Stimulated activated CD8-positive, alpha-beta memory T cell treated with anti-CD3 and anti-CD28 coated beads, Interleukin-4, amount 100 ng/mL, for 4 hours (primary cell): ENCODE measurements at places on chromosomes 5 and 9.

DNA sequence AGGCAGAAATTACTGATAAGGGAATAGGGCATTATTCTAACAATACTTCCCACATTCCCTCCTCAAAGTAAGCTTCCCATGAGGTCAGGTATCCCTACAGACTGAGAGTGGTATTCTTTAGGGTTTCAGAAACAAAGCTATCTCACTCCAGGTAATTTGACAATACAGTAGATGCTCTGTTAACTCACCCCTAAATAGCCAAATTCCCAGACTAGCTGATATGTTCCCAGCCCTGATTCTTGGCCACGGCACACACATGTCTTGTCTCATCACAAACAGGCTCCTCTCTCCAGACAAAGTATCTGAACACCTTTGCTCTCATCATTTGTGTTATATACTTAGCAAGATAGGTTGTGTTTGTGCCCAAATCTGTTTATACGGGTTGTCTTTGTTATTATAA is 139.9 kb downstream of the ZNF608 start:
- no peak for DNase-seq

DNA sequence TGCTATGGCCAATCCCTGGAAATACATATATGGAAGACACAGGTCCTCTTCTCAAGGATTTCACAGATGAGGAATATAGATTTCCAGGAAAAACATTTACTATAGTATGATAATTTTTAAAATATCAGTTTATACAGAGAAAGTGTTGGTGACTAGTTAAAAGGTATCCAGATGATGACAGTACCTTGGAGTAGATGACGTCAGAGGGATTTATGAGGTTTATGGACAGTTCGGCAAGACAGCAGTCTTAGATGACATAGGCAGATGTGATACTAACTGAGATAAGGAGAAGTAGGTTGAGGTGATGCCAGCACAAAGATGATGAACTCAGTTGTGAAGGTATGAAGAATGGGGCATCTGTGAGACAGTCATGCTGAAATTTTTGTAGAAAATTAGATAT is 750.3 kb downstream of the PRELID2 start:
- no peak for DNase-seq

- DNase-seq = no peak
These were observed at the start of gene MGAT4B for GRCh38 chr5:179806250-179807048. TSS of gene MGAT4B (minus strand) at chr5:179806866. CDS start at chr5:179806583, 283 bp downstream.

GRCh38 chr9:134434894-134435506 is 108.7 kb downstream of the RXRA start:
- no peak for DNase-seq

GRCh38 chr9:92669527-92669889 is 423 bp downstream of the IPPK start:
- DNase-seq = peak; percentile 15

DNA sequence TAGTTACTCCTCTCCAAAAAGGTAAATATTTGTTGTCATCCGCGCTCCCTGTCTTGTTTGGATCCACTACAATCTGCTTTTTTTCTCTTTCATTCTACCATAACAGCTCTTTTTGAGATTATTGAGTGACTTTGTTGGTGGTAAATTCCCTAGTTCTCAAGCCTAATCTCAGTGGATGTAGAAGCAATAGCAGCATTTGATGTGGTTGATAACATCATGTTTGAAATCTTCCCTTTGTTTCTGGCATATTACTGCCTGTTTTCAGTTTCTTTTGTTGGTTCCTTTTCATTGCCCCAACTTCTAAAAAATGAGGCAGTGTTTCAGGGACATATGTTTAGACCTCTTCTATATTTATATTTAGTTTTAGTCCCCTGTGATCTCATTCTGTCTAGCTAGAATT is 8.9 kb downstream of the CDC42SE2 start:
- DNase-seq = no peak

GRCh38 chr9:86410281-86410680 is 56.1 kb upstream of the TUT7 start:
- DNase-seq = no peak

DNA sequence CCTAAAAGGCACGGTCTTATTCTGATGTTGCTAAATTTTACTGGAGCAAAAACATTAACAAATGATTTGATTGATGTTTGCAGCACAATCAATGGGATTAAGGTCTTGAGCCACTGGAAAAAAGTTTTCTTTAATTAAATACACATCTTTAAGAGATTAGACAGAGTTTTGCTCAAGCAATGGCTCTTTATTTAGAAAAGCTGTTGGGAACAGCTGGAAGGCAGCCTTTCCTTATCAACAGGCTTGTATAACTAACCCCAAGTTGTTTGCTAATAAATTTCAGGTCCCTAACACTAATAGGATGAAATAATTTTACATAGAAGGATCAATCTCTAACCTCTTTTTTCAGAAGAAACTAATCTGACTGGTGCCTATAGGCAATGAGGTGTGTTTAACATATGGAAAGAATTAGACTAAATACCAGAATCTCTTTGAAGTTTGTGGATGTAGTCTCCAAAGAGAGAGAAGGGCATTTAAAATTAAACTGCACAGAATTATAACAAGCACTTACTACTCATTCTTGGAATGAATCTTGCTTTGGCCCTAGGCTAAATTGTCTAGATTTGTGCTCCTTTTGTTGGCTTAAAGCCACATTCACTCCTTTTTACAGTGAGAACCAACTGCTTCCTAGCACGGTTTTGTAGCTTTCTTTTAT is 67.3 kb upstream of the TNFAIP8 start:
- no peak for DNase-seq

DNA sequence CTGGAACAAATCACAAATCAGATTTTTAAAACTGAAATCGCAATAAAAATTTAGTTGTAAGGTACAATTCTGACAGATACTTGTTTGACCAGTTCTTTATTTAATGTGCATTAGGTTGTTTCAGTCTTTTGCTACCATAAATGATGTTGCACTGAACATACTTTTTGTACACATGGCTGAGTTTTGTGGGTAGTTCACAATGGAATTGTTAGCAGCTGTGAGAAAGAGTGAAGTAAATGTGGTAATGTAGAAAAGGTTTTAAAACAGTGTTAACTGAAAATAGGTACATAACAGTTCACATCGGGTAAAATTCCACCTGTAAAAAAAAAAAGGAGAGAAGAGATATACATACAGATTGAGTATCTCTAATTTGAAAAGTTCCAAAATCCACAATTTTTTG is 25.6 kb downstream of the MRPS27 start:
- no peak for DNase-seq

- no peak for DNase-seq
These were observed 143.6 kb upstream of the ADRA1B start for GRCh38 chr5:159772698-159773061.

DNA sequence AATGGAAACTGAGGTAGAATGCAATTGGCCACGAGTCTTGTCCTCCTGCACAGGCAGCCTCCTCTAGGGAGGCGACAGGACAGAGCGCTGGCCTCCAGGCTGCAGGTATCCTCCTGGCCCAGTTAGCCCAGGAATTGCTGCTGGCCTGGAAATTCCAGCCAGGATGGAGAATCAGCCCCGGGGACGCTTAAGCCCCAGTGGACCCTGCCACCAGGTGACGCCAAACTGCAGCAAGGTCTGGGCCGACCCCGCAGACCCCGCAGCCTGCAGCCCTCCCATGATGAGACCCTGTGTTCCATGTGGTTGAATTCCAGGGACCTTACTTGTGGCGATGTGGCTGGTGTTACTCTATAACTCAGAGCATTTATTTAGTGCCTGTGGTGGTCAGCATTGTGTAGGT is 7.3 kb downstream of the CACFD1 start:
- no peak for DNase-seq

DNA sequence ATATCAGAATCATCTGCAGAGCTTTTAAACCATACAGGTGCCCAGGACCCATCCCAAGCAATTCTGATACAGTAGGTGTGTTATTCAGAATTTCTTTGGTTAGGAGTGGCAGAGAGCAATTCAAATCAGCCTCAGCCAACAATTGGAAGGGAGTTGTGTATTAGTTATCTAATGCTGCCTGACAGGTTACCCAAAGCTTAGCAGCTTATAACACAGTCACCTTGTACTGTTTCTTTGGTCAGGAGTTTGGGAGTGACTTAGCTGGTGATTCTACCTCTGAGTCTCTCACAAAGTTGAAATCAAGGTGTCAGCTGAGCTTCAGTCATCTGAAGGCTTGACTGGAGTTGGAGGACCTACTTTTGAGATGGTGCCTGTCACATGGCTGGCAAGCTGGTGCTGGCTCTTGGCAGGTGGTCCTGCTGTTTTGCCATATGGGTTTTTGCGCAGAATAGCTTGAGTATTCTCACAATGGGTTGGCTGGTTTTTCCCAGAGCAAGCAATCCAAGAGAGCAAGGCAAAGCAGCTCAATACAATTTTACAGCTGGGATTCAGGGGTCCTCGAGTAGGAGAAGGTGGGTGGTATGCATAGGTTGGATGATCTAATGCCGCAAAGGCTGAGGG is 18.7 kb upstream of the CARNMT1 start:
- no peak for DNase-seq

- DNase-seq = no peak
These were observed 282.6 kb downstream of the IRX1 start for GRCh38 chr5:3878267-3878666.

GRCh38 chr9:11595756-11596155 is 983.0 kb upstream of the PTPRD start:
- DNase-seq = no peak

DNA sequence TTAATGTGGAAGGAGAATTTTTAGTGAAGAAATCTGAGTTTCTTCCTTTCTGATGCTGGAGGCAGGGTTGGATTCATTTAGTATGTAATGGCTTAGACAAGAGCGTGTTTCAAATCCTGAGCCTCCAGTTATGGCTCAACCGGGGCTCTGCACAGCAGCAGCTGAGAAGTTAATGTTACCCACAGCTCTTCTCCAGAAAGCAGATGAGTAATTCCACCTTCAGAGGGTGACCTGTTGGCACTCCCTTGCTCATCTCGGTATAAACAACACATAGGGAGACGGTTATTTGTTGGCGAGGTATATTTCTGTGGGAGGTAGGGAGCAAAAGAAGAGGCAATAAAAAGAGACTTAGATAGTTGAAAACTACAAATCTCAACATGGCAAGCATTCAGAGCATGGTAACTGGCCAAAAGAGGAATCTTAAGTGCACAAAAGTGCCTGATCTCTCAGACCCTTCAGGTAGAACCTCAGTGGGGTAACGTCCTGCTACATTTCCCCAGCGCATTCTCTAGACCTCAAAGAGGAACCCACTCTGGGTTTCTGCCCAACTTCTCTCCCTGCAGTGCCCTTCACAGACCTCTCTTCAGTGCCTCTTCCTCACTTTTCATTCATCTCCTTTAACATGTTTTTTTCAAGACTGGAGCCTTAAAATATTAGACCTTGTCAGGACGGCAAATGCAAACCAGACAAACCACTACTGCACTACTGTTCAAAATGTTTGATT is 417.5 kb upstream of the ADAMTSL1 start:
- DNase-seq = no peak

- no peak for DNase-seq
These were observed 1.1 kb downstream of the EPB41L4B start for GRCh38 chr9:109319626-109320241.

DNA sequence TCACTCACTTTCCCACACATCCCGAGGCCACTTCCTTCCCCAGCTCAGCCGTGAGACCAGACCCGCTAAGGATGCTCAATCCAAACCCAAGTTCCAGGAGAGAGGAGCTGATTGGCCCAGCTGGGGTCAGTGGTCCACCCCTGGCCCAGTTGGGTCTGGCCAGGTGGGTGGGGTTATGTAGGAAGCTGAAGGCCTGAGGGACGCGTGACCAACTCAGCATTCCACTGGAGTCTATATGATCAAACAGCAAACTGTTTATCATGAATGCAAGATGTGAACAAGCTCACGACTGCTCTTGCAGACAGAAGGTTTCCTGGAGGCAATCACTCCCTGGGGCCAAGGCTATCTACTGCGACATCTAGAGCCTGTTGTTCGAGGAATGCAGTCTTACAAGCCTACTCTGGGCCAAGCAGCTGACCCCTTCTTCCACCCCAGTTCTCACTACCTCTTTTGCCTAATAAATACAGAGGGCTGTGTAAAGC is 4.9 kb upstream of the RAPGEF1 start:
- no peak for DNase-seq

- no peak for DNase-seq
These were observed 417.7 kb upstream of the POU5F2 start for GRCh38 chr5:94159144-94159543.

GRCh38 chr9:132644251-132644650 is 25.5 kb downstream of the DDX31 start:
- DNase-seq = no peak

- no peak for DNase-seq
These were observed 20.1 kb downstream of the ISOC1 start for GRCh38 chr5:129114539-129115193.

- no peak for DNase-seq
These were observed 3.0 kb upstream of the TUSC1 start for GRCh38 chr9:25681266-25681665.

DNA sequence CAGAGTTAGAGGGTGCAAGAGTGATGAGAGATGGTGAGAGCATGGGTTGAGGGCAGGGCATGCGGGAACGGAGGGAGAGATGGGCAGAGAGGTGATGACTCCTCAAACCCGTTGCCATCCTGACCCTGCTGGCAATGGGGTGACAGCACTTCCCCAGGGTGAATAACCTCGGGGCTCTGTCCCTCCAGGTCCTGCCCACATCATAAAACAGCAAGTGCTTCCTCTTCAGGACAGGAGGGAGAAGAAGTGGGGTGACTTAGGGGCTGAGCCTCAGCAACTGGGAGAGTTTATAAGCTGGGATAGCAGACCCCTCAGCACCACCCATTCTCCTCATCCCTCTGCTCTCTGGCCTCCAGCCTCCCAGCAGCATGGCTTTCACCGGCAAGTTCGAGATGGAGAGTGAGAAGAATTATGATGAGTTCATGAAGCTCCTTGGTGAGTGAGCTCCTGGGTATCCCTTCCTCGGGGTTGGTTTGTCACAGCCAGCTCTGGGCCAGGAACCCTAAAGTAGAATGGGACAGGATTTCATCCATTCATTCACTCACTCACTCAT is at the start of gene FABP6:
TSS of gene FABP6 (plus strand) at position 317 of the 553 bp plus-strand sequence. CDS start at position 369, 52 bp downstream.
- no peak for DNase-seq

- DNase-seq = no peak
These were observed 78.3 kb downstream of the DMAC1 start for GRCh38 chr9:7721291-7721690.

DNA sequence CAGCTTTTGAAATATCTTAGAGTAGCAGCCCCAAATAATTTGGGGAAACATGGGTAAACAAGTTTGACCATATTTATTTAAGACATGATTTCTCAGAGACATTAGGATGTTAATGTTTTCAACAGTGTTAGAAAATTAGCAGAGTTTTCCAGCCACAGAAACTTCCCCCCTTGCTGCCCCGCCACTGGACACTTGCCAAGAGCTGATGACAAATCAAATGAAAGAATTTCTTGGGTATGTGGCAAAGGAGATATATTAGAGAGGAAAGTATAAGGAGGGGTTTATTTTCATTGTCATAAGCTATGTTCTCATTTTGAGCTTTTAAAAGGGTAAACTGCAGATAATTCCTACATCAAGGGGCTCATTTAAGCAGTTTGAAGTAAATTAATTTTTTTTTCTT is 15.9 kb downstream of the GABRA1 start:
- no peak for DNase-seq
